ENCODE measurements at places on chromosomes 7 and 10. TPM values are rescaled to one million over a fixed set of nuclear protein-coding genes. Genes with fewer than 3 reads are reported as not detected.

DNA sequence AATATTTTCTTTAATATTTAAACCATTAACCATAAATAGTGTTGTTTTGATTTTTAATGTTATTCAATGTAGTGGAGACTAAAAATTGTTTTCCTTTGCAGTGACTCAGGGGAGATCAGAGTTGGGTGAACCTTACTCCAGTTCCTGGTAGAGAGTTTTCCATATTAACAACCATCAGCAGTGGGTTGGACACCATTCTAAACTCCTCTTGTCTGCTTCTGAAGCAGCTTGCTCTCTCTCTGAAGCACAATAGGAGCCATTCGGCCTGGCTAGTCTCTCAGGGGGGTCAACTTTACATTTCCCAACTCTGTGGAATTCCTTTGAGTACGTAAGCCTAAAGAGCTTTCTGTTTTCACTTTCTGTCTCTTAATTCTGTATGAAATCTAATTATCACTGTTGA lies 9.4 kb upstream of the NRG3 start:
- no peaks in the 10 kb centered on the region for H3K4me1 ChIP-seq
- H3K27me3 ChIP-seq: no peaks in the 10 kb centered on the region
- no peak for DNase-seq

DNA sequence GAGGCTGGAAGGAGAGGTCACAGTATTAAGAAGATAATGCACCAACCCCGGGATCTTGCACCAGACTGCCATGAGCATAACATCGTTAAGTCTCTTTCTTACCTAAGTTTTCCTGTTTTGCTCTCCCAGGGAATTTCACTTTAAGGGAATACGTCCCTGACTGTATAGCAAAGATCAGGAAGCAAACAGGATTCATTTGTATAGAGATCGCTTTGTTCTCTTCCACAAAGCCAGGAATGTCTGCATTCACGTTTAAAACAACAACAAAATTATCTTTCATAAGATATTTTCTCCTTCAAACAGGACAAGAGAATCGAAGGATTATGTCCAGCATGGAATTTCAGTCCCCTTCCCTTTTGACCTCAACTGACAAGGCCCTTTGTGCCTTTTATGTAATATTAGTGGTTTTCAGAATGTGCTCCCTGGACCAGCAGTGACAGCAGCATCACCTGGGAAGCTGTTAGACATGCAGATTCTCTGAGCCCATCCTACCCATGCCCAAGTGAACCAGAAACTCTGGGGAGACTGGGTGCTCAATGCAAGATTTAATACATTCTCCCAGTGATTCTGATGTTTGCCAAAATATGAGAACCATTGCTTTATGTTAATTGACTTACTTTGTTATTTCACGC lies 286.3 kb downstream of the FGFR2 start:
- H3K27ac ChIP-seq: no peak overlapping the region
- H3K4me1 ChIP-seq: no peaks in the 10 kb centered on the region
- DNase-seq: no peak

CYP3A5 gene
- total RNA-seq: 7.2 TPM

DNA sequence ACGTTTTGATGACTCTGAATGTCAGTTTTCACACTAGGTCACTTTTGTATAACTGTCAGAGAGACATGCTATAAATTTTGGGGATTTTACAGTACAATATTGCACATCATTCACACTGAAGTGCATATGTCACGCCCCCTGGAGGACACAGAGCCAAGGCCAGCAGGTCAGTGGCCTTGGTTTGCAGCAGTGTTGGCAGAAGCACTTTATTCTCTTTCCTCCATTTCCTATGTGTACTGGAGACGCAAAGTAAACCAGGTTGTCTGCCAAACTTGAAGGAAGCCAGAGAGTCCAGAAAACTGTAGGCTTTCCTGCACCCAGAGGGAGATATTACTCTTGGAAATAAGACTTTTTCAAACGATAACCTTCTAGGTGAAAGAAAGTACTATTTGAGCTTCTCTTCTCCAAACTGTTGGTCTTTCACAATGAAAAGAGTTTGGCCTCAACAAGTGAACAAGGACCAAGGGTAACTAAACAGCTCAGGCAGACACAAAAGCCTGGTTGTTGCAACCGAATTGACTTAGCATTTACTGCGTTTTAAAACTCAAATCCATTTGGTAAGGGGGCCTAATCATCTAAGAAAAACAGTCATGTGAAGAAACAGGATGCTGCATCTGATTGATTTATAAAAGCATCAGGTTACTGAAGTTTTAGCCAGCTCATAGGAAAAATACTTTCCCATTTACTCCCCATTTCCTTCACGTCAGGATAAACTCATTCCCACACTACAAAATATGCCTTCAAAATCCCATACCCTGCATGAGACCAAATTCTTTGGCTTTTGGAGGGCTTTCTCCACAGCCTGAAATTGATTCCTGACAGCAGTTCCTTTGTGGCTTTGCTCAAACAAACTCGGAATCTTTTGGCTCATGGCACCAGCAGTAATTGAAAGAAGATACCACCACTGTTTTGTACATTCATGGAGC lies 83.0 kb upstream of the SEC61G start:
- no peaks in the 10 kb centered on the region for H3K27me3 ChIP-seq
- no peaks in the 10 kb centered on the region for H3K36me3 ChIP-seq
- H3K4me1 ChIP-seq: peaks cover 4% of the 10 kb centered on the region
- DNase-seq: no peak
- H3K4me3 ChIP-seq: no peak overlapping the region
- H3K27ac ChIP-seq: no peak overlapping the region

DNA sequence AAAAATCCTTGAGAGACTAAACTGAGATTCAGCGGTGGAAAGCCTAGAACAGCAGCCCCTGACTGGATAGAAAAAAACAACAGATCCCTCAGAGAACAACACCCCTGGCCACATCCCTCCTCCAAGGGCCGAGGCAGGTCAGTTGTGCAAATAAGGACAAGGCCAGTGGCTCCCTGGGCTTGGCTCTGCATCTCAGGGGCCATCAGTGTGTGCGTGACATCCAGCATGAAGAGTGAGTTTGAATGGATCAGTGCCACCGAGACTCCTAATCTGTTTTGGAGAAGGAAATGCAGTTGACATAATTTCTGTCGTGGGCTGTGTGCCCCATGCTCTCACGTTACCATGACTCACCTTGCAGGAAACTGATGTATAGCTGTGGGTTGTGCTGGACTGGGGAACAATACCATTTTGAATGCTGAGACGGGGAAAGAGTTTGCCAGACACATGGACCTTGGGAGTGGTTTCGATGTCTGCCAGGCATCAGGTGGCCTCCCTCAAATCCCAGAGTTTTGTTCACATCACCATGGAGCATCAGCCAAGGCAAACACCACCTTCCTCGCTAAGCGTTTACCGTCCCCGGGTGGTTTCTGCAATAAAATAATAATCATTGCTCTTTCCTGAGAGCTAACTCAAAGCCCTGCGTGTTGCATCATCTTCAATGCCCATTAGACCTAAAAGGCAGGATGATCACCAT lies 153.2 kb upstream of the FZD8 start:
- H3K27ac ChIP-seq: no peak overlapping the region
- H3K27me3 ChIP-seq: no peaks in the 10 kb centered on the region
- no peaks in the 10 kb centered on the region for H3K4me1 ChIP-seq
- H3K4me3 ChIP-seq: no peak overlapping the region
- no peaks in the 10 kb centered on the region for H3K36me3 ChIP-seq

SBDS gene
- total RNA-seq: 124 TPM

ERVW-1 gene
- total RNA-seq: 0.11 TPM

DNA sequence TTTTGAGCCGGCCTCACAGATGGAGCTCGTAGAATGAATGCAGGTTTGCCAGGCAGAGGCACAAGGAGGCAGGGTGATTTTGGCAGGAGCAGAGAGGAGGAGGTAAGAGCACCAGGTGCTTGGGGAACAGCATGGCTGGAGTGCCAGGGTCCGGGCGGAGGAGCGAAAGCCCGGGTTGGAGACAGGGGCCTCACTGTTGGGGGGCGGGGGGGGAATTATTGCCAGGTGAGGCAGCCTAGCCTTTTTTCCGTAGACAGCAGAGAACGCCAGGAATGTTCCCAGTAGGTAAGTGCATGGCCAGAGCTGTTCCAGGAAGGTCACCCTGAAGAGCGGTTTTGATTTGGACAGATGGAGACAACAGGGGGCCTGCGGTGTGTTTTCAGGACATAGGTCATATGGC lies 9.5 kb downstream of the SRRM3 start:
- H3K36me3 ChIP-seq: peaks cover 16% of the 10 kb centered on the region
- H3K27ac ChIP-seq: no peak overlapping the region
- H3K4me1 ChIP-seq: peaks cover 10% of the 10 kb centered on the region
- H3K27me3 ChIP-seq: no peaks in the 10 kb centered on the region

DNA sequence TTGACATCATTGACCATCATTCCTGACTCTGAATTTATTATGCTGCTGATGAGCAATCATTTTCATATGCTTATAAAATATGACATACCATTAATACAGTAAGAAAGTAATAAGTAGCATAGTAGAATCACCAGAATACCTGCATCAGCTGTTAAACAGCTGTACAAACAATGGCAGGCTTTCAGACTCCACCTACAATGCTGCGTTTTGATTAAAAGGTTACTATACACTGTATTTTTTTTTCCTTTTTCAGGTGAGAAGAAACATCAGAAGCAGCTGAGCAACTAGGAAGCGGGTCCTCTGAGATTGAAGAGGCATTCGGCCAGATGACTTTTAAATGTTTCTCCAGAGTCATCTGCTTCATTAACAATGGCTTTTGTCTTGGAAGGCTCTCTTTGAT lies 7.1 kb downstream of the ASNS start:
- no peak overlapping the region for H3K4me3 ChIP-seq
- no peak overlapping the region for H3K27ac ChIP-seq
- no peaks in the 10 kb centered on the region for H3K36me3 ChIP-seq
- DNase-seq: no peak

ADRB1 gene
- 2.9 TPM for total RNA-seq

DNA sequence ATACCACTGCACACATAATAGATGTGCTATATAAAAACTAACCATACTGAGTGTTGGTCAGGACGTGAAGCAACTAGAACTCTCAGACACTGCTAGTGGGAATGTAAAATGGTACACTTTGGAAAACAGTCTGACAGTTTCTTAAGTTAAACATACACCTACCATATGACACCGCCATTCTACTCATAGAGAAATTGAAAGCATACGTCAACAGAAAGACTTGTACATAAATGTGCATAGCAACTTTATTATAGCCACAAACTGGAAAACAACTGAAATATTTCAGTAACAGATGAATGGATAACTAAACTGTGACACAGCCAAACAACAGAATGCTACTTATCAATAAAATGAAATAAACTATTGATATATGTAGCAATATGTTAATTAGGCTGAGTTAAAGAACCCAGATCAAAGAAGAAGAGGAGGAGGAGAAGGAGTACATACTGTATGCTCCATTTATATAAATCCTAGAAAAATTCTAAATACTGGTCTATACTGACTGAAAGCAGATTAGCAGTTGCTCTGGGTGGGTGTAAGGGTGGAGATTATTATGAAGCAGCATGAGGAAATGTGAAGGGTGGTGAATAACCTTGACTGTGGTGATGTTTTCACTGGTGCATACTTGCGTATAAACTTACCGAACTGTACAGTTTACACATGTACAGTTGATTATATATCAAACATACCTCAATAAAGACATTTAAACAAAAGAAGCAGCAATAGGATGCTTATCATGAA lies 48.6 kb downstream of the ARHGAP21 start:
- no peaks in the 10 kb centered on the region for H3K4me1 ChIP-seq
- no peaks in the 10 kb centered on the region for H3K36me3 ChIP-seq
- H3K27ac ChIP-seq: no peak overlapping the region
- DNase-seq: no peak
- H3K27me3 ChIP-seq: no peaks in the 10 kb centered on the region

DNA sequence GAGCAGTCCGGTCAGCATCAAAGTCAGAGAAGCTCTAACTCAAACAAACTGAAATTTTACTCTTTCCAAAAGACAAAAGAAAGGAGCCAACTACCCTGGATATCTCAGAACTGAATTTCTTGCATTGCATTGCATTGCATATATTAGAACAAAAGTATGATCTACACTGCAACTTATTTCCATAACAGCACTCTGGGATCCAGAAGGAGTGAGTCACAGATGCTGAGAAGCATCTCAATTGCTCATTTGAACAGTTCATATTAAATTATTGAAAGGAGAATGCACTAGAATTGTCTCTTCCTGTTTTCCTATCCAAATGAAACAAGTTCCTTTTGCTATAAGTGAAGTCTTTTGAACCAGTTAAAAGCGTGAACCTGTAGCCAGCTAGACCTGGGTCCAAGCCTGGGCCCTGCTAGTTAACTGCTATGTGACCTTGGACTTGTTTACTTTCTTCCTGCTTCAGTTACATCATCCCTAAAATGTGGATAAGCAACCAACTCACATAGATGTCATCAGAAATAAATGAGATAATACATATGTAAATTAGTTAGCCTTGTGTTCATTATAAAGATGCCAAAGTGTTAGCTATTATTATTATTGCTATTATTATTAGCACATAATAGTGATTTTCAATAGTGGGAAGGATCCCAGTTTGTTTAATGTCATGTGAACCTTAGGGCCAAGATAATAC lies 184.1 kb downstream of the CREB5 start:
- DNase-seq: no peak
- H3K36me3 ChIP-seq: no peaks in the 10 kb centered on the region
- H3K27me3 ChIP-seq: no peaks in the 10 kb centered on the region

DNA sequence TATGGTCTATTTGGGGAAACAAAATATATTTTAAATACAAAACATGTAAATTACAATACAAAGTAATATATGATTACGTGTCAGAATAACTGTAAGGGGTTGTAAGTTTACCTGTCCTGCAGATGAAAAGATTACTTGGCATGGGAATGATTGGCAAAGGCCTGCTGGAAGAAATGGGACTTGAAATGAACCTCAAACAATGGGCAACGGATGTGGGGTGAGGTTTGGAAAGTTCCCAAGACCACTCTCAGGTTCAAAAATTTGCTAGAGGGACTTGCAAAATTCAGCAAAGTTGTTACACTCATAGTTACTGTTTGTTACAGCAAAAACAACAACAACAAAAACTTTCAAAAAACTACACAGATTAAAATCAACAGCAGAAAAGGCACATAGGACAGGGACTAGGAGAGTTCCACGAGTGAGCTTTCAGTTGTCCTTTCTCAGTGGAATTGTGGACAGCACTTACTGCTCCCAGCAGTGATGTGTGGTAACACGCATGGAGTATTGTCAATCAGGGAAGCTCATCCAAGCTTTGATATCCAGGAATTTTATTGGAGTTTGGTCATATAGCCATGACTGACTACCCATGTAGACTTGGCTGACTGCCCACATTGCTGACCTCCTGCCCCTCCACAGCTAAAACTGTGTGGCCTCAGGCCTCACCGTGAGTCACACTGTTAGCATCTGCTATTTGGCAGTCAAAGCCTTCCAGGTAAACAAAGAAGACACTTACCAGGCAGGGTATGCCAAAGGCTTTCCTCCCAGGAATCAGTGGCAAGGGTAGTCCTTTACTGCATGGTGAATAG lies 43.8 kb downstream of the EXOC6 start:
- no peaks in the 10 kb centered on the region for H3K27me3 ChIP-seq
- no peak overlapping the region for H3K4me3 ChIP-seq
- no peaks in the 10 kb centered on the region for H3K4me1 ChIP-seq
- H3K27ac ChIP-seq: no peak overlapping the region

- peaks cover 14% of the 10 kb centered on the region for H3K4me1 ChIP-seq
- no peak for DNase-seq
- H3K4me3 ChIP-seq: no peak overlapping the region
Measured at GRCh38 chr7:135808206-135808605, 59.6 kb upstream of the FAM180A start.

PDE6C gene
- total RNA-seq: not detected
